Stimulated activated CD8-positive, alpha-beta memory T cell treated with anti-CD3 and anti-CD28 coated beads, Interleukin-7, amount 100 ng/mL, for 1 hour (primary cell): ENCODE measurements at places on chromosomes 7 and 10.

- no peak for DNase-seq
These were observed 398.9 kb downstream of the ADRA2A start for GRCh38 chr10:111475720-111476119.

DNA sequence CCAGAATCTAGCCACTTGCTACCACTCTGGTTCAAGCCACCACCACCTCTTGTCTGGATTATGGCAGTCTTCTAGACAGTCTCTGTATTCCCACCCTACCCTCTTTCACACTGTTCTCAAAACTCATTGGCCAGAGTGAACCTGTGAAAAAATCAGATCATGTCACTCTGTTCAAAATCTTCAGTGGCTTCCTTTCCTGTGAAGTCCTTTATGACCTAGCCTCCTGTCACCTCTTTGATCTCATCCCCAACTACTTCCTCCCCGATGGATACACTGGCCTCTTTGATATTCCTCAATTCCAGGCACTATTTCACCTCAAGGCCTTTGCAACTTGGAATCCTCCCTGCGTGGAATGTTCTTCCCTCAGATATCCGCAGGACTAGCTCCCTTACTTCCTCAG is 21.2 kb upstream of the ANLN start:
- no peak for DNase-seq

DNA sequence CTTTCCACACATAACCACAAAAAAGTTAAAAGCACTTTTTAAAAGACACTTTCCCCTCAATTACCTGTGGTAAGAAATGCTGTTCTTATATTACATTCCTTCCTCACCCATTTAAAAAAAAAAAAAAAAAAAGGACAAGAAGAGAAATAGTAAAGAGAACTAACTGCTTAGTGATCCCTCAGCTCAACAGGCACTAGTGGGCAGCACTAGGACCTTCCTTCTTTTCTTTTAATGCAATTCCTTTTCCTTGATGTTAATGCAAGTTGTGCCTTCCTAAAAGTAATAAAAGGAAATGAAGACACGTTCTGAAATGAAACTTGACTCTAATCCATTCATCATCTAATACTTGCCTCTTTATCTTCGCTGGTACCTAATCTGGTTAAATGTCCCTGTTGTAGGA is 189.7 kb downstream of the TCF7L2 start:
- DNase-seq = no peak

DNA sequence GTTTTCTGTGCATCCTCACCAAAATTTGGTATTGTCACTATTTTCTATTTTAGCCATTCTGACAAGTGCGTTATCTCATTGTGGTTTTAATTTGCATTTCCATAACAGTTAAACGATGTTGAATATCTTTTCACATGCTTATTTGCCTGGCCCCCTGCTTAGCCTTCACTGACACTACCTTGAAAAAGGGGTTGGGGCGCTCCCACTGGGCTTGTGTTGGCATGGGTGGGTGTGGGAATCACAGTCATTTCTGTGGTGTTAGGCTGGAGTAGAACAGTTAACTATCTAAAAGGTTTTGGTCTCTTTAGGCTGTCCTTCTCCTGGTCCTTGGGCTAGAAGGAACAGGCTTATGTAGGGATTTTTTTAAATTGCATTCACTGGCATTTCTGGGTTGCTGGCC is 72.2 kb upstream of the TMEM140 start:
- no peak for DNase-seq

- DNase-seq = no peak
These were observed 40.3 kb upstream of the ARID5B start for GRCh38 chr10:61860964-61861758.

DNA sequence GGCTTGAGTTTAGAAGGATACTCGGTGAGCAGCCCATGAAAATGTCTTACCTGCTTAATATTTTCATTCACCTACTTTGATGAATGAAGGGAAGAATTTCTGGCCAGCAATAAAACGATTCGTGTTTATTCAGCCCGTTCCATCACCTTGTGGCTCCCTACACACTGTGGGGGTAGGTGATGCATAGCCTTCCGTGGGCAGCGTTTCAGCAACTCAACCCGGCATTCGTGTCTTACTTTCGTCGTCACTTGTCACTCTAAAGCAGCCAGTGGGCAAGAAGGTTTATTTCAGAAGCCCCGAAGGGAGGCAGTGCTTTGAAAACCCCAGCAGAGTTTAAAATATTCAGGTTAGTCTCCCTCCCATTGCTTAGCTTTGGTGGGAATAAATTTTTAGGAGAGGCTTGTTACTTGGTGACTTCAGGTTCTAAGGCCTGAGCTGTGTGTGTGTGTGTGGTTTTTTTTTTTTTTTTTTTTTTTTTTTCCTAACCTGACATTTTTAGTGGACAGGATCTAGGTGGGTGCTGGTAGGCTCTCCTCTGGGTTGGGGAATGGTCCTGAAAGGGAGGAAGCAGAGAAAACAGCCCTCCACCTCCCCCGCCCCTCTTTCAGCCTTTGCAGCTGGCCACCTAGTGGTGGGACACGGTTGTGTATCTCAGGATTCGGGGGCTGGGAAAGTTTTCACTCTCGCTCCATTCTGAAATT is 1.8 kb downstream of the GRK5 start:
- no peak for DNase-seq

GRCh38 chr10:49761789-49762565 is at the start of gene OGDHL:
OGDHL (minus strand) TSS chr10:49762323; CDS start chr10:49758592, 3,731 bp downstream.
- no peak for DNase-seq

GRCh38 chr7:36224934-36225858 is 72.1 kb downstream of the EEPD1 start:
- no peak for DNase-seq

DNA sequence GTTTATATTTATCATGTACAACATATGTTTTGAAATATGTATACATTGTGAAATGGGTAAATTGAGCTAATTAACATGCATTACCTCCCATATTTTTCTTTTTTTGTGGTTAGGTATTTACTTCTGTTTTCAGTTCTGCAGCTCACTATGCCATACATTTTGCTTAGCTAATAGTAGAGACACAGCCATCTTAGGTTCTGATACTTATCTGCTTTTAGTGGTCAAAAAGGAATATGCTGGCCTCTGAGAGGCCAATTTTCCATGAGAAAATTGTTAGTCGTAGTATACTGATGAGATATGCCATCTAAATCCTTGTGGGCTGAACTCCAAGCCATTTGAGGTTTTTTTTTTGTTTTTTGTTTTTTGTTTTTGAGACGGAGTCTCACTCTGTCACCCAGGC is 31.0 kb downstream of the SGPL1 start:
- no peak for DNase-seq

DNA sequence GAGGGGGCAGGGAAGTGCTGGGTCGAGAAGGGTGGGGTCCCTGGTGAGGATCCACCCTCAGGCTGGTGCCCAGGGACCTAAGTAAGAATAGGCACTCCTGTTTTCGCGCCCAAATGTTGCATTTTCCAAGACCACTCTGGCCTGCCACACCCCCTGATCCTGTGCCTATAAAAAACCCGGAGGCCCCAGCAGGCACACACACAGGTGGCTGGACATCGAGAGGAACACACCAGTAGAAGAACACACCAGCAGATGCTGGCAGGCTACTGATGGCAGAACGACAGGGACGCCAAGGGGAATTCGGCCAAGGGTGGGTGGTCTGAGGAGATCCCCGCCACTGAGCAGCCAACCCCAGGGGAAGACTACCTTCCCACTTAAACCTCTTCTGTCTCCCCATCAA is 633.9 kb upstream of the POT1 start:
- no peak for DNase-seq

- DNase-seq = no peak
These were observed 37.9 kb upstream of the TNS3 start for GRCh38 chr7:47619806-47620205.

DNA sequence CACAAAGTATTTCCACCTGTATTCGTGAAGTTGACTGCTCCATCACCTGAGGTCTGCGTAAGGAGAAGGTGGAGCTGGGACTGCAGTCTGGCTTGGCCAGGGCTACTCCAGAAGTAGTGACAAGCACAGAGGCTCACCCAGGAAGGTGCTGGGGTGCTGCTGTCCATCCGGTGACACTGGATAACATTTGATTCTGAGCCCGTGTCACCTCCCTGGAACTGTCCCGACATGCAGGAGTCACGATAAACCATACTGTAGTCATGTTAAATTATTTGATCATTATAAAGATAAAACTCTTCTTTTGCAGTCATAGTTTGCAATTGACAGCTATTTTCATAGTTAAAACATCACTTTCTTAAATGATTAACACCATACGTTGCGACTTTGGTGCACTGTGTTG is 28.7 kb upstream of the GALNTL5 start:
- no peak for DNase-seq

GRCh38 chr10:109929501-109930219 is 6.3 kb upstream of the XPNPEP1 start:
- DNase-seq = no peak

GRCh38 chr10:52198540-52198939 is 115.5 kb upstream of the DKK1 start:
- no peak for DNase-seq

GRCh38 chr7:32119790-32120196 is 49.6 kb upstream of the PDE1C start:
- no peak for DNase-seq

- no peak for DNase-seq
These were observed 83.4 kb upstream of the TNRC18 start for GRCh38 chr7:5507013-5507412.

DNA sequence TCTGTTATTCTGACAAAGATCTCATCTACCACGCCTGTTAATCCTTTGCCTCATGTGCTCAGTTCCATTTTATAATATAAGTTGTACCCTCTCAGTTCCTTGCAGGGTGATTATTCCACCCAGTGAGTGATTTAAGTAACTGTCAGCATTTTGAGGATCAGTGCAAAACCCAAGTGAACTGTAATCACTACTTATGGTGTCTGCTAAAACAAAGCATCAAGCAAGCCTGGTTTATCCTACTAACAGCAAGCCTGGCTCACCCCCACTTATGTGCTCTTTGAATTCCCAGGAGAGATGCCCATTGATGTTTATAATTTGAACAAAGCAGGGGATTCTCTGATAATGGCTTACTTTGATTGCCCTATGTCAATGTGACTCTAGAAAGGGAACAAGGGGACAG is 186.8 kb upstream of the LRGUK start:
- no peak for DNase-seq

DNA sequence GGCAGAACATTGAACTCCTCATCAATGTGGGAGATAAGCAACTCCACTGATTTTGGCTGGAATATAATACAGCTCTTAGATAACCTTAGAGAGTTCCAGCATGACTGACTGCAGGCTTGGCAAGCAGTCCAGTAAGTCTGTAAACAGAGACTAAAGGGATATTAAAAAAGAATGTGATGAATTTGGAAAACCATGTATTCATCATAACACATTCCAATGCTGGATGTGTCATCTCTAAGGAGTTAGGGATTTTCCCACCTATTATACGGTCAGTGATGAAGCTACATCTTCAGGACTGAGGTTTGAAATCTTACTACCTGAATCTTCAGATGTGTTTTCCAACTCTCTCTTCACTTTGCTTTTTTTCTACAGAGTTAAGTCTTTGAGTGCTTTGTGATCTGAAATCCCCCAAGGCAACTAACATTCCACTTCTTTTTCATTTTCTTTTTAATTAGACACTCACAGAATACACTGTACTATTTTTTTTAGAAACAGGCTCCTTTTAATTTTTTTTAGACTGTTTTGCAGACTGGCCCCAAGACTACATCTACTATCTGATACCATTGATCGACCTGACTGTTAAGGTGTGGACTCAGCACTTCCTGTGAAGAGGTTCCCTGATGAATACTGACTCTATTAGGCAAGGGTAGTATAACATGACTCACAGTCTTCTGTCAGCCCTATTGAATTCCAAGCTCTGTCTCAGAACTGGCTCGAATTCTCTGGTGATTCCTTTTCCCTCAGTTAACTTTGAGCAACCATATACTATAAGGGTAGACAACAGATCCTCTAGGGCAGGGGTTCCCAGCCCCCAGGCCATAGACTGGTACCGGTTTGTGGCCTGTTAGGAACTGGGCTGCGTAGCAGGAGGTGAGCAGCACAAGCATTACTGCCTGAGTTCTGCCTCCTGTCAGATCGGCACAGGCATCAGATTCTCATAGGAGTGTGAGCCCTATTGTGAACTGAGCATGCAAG is 678.2 kb downstream of the GRM8 start:
- no peak for DNase-seq

GRCh38 chr7:114944745-114945625 is 23.1 kb downstream of the MDFIC start:
- no peak for DNase-seq

- DNase-seq = no peak
These were observed 48.0 kb downstream of the CREB3L2 start for GRCh38 chr7:137953665-137954470.

DNA sequence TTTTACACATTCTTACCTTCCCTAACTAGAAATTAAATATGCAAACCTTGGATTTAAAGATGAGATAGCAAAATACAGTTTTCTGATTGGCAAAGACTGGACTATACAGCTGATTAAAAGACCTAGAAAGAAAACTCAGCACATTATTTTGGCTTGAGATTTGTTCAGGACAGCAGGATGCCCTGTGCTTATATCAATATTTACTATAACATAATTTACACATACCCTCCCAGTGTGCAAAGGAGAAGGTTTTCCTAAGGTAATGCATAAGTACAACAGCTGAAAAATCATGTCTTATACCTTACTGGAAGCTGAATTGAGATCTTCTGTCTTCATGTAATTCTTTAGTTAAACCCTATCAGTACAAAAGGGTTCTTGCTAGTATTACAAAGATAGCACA is 458.6 kb downstream of the PARD3 start:
- DNase-seq = no peak

- DNase-seq = no peak
These were observed 697 bp downstream of the ARPC1A start for GRCh38 chr7:99326408-99326782.

DNA sequence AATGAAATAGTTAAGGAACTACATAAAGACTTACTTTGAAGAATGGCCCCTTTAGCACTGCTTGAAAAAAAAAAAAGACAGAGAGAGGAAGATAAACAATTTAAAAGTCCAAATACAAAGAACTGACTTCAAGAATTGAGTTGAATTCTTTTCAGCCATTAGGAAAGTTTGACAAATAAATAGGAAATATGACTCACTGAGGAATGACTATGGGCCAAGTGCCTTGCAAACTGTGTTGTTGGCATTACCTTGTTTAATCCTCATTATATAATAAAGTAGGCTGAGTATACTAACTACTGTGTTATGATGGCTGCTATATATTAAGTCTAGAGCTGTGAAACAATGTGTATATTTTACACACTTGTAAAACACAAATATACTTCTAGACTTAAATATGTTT is 151.1 kb downstream of the ELMO1 start:
- no peak for DNase-seq

DNA sequence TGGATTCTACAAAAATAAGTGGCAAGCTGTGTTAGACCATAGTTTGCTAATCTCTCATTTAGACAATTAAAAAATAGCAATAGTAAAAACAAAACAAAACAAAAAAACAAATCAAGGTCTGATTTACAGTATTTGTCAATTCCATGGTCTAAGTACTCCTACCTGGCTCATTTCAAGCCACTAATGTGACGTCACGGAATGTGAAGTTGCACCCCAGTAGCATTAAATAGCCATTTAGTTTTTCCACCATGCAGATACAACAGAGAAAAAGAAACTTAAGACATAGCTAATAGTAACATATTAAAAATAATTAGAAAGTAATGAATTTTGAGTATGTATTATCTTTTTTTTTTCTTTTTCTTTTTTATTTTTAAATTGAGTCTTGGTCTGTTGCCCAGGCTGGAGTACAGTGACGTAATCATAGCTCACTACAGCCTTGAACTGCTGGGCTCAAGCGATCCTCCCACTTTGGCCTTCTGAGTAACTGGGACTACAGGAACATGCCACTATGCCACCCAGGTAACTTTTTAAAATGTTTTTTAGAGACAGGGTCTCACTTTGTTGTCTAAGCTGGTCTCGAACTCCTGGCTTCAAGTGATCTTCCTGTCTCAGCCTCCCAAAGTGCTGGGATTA is 101.2 kb downstream of the MKX start:
- DNase-seq = no peak
